AML-193 (cell line): ENCODE measurements at places on chromosomes 6 and 20.

DNA sequence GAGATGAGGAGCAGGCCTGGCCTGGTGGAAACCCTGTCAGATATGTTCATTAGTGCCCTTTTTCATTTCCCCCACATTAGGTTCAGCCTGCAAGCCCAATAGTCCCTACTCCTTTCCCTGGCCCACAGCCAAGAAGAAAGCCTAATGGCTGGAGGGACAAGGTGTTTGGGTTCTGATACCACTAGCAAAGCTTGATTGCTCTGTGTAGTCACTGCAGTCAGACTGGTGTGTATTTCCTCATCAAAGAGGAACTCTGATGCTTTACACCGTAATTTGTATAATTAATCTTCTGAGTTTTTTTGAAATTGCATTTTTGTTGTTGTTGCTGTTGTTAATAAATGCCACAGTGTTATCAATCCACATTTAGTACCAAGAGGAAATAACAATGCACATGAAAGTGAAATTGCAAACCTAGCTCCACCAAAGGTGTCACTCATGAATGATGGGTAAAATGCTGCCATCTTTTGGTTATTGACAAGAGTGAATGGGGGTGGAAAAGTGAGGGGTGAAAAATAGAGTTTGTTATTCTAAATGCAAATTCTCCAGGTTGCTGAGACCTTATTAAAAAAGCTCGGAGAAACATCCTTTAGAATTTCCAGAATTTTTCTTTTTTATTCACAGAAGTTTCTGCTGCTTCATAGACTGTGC is 320.2 kb upstream of the POU3F2 start:
- DNase-seq = no peak

- no peak for DNase-seq
These were observed 43.1 kb upstream of the GATA5 start for GRCh38 chr20:62518911-62519310.

DNA sequence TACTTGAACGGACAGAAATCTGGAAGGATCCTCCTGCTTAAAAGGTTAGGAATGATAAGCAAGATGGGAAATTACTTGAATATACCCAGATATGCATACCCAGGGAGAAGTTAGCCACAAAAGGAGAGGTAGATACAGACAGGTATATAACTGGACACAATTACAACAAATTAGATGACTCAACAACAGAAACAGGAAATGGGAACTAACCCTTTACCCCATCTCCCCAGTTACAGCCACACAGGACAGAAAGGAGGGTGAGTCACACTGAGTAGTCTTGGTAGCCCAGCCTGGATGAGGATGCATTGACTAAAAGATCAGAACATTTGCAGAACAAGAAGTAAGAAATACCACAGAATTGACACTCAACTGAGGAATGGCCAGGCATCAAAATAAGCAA is 61.2 kb downstream of the C6orf52 start:
- DNase-seq = peak; percentile 100

- DNase-seq = no peak
These were observed 13.8 kb upstream of the POLR1H start for GRCh38 chr6:30047220-30047619.

DNA sequence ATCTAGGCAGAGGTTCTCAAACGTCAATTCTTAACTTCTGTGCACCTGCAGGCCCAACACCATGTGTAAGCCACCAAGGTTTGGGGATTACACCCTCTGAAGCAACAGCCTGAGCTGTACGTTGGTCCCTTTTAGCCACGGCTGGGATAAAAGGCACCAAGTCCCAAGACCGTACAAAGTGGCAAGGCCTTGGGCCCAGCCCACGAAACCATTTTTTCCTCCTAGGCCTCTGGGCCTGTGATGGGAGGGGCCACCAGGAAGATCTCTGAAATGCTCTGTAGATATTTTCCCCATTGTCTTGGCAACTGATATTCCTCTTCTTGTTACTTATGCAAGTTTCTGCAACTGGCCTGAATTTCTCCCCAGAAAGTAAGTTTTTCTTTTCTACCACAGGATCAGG is 4.5 kb upstream of the FAM184A start:
- no peak for DNase-seq

GRCh38 chr20:25750220-25750764 is 53.6 kb upstream of the ZNF337 start:
- DNase-seq = no peak

DNA sequence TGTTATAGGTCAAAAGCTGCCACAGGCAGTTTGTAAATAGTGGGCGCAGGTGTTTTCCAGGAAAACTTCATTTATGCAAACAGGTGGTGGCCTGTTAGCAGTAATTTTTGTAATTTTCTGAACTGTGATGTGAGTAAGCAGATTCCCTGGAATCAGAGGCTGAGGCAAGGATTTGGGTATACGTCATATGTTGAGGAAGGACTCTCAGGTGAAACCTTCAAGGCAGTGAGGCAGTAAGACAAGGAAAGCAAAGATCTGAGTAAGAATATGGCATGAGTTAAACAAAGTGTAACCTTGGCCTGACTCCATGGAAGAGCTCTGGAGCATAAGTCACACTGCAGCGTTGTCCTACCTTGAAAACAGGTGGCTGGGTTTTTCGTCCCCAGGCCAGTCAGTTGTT is 291.1 kb upstream of the BTBD3 start:
- no peak for DNase-seq

GRCh38 chr20:37335642-37336368 is 10.1 kb upstream of the SRC start:
- DNase-seq = no peak

- DNase-seq = no peak
These were observed 121.1 kb downstream of the PLEKHG1 start for GRCh38 chr6:150720774-150721233.

DNA sequence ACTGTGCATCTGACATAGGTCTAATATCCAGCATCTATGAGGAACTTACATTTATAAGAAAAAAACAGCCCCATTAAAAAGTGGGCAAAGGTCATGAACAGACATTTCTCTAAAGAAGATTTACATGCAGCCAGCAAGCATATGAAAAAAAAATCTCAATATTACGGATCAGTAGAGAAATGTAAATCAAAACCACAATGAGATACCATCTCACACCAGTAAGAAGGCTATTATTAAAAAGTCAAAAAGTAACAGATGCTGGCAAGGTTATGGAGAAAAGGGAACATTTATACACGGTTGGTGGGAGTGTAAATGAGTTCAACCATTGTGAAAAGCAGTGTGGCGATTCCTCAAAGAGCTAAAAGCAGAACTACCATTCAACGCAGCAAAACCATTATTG is 13.1 kb downstream of the METTL24 start:
- DNase-seq = no peak

DNA sequence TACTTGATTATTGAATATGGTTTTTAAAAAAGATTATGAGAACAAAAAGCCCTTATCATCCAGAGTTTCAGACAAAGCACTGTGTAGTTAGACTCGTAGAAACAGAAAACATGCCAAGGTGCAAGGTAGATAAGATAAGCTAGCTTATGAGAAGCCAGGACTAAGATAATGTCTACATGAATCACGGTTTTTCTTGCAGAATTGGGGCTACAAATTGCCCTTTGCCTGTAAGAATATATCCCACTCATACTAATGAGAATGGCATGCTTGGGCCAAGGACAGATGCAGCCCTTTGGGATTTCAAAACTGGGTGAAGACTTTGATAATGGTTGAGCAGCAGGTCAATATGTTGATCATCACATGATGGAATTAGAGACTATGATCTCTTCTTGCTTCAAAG is 165.3 kb upstream of the PREP start:
- DNase-seq = no peak

DNA sequence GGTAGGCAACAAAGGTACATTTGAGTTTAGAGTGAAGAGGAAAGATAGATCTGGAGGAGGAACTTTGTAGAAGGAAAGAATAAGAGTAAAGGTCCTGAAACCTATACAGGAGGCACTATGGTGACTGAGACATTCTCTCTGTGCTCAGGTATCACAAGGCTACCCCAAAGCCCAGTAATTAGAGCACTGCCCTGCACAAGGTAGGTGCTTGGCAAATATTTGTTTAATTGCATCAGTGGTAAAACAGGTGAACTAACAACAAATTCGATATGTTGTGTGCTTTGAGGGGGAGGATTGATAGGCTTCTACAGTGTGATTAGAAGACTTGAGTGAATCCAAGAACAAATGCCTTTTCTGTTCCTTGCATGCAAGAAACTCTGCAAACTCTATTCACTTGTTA is 6.8 kb upstream of the TSHZ2 start:
- DNase-seq = no peak

- DNase-seq = no peak
These were observed 353.4 kb downstream of the PTPRT start for GRCh38 chr20:42836339-42836738.

DNA sequence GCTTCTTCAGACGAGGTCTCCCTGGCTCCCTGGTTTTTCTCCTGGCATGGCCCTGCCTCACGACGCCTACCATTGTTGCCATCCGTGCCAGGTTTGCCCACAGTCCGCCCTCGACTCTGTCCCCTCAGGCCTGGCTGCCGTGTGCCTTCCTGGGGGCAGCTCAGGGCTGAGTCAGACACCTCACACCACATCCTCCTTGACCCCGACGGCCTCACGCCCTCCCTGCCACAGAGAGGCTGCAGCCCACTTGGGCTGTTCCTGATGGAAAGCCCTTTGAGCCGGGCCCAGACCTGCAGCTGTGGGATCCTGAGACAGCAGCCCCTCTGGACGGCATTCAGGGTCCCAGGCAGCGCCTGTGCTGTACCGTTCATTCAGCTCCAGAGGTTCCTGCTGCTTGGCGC is 108.3 kb downstream of the PSMB1 start:
- DNase-seq = no peak

- DNase-seq = no peak
These were observed 118.2 kb downstream of the CD164 start for GRCh38 chr6:109263873-109264700.

DNA sequence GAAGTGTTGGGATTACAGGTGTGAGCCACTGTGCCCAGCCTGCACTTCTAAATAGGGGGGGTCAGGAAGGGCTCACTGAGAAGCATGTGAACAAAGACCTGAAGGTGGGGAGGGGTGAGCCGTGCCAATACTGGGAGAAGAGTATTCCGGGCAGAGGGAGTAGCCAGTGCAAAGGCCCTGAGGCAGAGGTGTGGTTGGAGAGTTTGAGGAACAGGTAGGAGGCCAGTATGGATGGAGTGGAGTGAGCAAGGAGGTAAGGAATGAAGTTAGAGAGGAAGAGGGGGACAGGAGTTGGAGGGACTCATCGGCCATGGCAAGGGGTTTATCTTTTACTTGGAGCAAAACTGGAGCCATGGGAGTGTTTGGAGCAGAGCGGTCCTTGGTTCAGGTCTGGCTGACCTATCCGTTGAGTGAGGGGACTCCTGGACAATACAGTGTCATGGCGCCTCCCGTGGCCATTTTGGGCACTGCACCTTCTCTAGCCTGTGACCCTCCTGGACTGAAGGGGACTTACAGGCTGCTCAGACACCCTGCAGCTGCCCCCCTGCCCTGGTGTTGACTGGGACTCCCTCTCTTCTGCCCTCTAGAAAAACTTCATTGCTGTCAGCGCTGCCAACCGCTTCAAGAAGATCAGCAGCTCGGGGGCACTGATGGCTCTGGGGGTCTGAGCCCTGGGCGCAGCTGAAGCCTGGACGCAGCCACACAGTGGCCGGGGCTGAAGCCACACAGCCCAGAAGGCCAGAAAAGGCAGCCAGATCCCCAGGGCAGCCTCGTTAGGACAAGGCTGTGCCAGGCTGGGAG is 12.1 kb downstream of the FOXS1 start:
- peak; percentile 31 for DNase-seq

DNA sequence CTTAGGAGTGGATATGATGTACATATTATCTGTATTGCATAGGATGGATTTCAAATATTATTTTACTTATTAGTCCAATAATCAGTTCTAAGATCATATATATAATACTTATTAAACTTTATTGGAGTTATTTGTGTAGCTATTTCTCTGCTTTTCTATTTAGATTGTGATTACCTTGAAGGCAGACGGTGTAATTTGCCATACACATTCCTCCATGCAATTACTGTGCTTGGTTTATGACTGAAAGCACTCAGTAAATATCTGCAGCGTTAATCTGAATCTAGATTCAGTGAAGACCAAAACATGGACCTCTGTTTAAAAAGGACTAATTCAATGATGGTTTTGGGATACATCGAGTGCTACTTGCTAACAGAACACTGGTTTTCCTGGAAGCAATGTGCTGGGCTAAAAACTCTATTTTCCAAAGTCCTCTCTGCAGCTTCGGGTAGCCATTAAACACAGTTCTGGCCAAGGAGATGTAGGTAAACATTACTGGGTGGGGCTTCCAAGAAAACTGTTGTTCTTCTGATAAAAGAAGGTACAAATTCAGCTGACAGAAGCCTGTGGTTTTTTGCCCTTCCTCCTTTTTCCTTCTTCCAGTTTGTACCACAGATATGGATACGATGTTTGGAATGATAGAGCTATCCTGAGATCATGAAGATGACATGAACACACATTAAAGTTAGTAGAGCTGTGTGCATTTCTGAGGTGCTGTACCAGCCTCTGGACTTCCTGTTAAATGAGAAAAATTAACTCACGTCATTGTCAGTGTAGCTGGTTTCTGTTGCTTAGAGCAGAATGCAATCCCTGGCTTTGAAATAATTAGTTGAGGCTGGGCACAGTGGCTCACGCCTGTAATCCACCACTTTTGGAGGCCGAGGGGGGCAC is 136.5 kb upstream of the NUP153 start:
- no peak for DNase-seq

GRCh38 chr6:13810688-13811446 is 3.5 kb downstream of the MCUR1 start:
- no peak for DNase-seq

- no peak for DNase-seq
These were observed 3.1 kb downstream of the ZUP1 start for GRCh38 chr6:116665464-116665863.

DNA sequence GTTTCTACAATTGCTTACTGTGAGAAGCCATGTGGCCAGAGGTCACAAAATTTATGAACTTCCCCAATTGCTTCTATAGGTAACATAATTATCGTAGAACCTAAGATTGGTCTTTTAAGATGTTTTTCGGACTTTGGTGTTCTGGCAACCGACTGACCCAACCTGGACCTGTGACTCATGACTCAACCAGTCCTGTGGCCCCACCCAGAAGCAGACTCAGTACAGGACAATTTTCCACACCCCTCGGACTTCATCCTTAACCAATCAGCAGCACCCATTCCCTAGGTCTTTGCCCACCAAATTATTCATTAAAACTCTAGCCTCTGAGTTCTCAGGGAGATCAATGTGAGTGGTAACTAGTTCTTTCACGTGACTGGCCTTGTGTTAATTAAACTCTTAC is 26.4 kb upstream of the AKAP12 start:
- no peak for DNase-seq

GRCh38 chr6:116954938-116955337 is 77.9 kb downstream of the RFX6 start:
- no peak for DNase-seq

DNA sequence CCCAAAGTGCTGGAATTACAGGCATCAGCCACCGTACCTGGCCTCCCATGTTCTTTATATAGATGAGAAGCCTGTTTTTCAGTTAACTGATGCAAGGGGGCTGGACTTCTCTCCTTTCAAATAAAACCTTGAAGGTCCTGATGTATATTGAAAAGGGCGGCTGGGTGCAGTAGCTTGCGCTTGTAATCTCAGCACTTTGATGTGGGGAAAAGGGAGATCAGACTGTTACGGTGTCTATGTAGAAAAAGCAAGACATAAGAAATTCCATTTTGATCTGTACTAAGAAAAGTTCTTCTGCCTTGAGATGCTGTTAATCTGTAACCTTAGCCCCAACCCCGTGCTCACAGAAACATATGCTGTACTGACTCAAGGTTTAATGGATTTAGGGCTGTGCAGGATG is 16.1 kb upstream of the SAMHD1 start:
- no peak for DNase-seq
